Fibroblast of skin of right biceps (primary cell): ENCODE measurements at places on chromosomes 12 and 14.

DNA sequence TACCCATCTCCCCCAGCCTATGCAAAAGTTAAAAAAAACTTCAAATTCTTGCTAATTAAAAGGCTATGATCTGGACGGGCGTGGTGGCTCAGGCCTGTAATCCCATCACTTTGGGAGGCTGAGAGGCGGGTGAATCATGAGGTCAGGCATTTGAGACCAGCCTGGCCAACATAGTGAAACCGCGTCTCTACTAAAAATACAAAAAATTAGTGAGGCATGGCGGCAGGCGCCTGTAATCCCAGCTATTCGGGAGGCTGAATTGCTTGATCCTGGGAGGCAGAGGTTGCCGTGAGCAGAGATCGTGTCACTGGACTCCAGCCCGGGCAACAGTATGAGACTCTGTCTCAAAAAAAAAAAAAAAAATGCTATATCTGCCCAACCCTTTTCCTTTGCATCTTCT lies 925.4 kb downstream of the GALC start:
- no peak for DNase-seq

GRCh38 chr12:132728502-132728901 lies 17.9 kb downstream of the PGAM5 start:
- DNase-seq = no peak

DNA sequence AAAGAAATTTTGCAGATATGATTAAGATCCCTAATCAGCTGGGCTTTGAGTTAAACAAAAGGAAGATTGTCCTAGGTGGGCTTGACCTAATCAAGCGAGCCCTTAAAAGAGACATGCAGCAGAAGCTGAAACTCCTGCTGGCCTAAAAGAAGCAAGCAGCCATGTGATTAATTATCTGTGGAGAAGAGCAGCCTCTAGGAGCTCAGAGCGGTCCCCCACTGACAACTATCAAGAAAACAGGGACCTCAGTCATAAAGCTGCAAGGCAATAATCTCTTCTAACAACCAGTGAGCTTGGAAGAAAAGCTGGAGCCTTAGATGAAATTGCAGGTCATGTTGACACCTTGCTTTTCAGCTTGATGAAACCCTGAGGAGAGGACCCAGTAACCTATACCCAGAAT lies 288.9 kb upstream of the CLEC14A start:
- no peak for DNase-seq

DNA sequence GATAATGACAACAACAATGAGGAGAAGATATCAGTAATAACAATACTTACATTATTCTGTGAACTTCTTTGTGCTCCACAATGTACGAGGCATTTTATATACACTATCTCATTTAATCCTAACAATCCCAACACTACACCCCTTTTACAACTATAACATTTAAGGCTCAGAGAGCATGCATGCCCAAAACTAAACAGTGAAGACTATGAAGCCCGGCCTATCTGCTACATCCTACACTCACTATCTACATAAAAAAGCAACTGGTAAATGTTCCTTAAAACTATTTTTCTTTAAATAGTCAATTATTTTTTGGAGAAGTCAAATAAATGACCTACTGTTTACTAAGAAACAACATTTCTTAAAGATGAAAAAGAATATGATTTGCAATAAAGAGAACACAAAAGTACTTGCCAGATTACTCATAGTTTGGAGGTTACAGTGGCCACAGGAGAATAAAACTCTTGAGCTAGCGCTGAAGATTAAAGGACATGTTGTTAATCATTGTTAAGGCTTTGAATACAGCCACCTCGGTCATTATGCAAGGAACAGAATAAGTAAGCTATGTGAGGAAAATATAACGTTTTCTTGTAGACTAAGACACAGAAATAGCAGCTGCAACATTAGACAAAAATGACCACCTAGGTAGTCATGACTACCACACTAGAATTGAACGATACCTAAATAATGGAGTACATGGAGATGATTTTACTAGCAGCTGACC lies 56.7 kb downstream of the EPS8 start:
- peak; percentile 35 for DNase-seq

DNA sequence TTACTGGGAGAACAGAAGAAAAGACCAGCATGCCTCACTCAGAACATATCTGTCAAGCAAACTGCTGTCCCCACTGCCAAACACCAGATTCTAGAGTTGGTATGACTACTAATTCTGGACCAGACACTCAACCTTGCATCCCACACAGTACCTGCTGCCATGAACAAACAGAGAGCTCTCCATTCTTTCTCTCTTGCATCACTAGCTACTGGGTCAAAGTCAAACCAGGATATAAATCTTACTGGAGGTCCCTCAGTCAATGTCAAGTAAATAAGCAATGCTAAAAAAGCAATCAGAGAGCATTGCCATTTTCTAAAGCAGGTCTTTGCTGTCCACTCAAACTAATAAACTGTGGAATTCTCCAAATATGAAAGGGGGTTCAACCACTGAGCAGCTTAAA lies 452.4 kb upstream of the SEL1L start:
- DNase-seq = no peak

GRCh38 chr12:83113945-83114344 lies 427.2 kb downstream of the TMTC2 start:
- DNase-seq = peak; percentile 12

- DNase-seq = peak; percentile 96
These were observed 4.3 kb downstream of the MFAP5 start for GRCh38 chr12:8658346-8658745.

DNA sequence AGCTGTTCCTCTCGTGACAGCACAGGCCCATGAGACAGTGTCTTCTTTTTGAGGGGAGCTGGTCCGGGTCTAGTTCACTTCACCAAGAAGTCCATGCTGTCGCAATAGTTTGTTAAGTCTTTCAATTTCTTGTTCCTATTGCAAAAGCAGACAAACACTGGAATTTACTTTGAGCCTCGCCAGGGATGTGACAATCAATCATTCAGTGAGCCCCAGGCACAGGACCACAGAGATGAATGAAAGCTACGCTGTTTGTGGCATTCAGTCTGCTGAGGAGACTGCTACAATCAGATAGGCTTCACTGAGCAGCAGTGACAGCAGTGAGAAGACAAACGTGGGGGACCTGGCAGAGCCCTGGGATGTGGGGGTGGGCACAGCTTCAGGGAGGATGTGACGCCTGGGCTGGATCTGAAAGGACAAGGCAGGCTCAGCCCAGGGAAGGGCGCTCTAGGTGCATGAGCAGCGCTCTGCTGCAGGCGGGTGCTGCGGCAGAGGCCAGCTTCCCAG lies 35.5 kb downstream of the TCTN1 start:
- DNase-seq = no peak

- no peak for DNase-seq
These were observed 179.0 kb downstream of the FOXN3 start for GRCh38 chr14:89237921-89238529.

GRCh38 chr12:67413577-67413976 lies 144.4 kb downstream of the CAND1 start:
- DNase-seq = no peak

GRCh38 chr14:22099942-22100763 lies 426.5 kb upstream of the OR4E1 start:
- DNase-seq = peak; percentile 28
